ENCODE measurements at places on chromosomes 7 and 10. TPM values are rescaled to one million over a fixed set of nuclear protein-coding genes. Genes with fewer than 3 reads are reported as not detected.

The DRGX gene
- not detected for total RNA-seq

The LRRD1 gene
- not detected for total RNA-seq

The GIMAP8 gene
- total RNA-seq: 14.9 TPM

The REPIN1 gene
- 90.4 TPM for total RNA-seq

The SKIDA1 gene
- total RNA-seq: 4.0 TPM

The GBX1 gene
- total RNA-seq: not detected

The NRCAM gene
- 0.25 TPM for total RNA-seq

The AKR1B1 gene
- total RNA-seq: 156 TPM

The CC2D2B gene
- total RNA-seq: 0.53 TPM

The GRID2IP gene
- not detected for total RNA-seq

The NUTM2E gene
- not detected for total RNA-seq

The METTL27 gene
- total RNA-seq: not detected

The SH2D4B gene
- total RNA-seq: not detected

The CALHM1 gene
- not detected for total RNA-seq

The OR13A1 gene
- total RNA-seq: not detected

The ZWINT gene
- 1.5 TPM for total RNA-seq

The OR6V1 gene
- total RNA-seq: not detected

The PLCE1 gene
- 11.4 TPM for total RNA-seq

The MMP21 gene
- total RNA-seq: 0.25 TPM

The ELN gene
- 24.3 TPM for total RNA-seq

The CCDC172 gene
- total RNA-seq: not detected

The PLA2G12B gene
- 0.19 TPM for total RNA-seq

The SPRN gene
- total RNA-seq: not detected

The HOXA6 gene
- not detected for total RNA-seq

The MRPS33 gene
- total RNA-seq: 43.7 TPM

The CPA4 gene
- total RNA-seq: 0.21 TPM

The HECW1 gene
- not detected for total RNA-seq

The MPP7 gene
- total RNA-seq: 10.5 TPM

The ZNF804B gene
- not detected for total RNA-seq

The TSPAN12 gene
- total RNA-seq: 24.2 TPM

The VPS41 gene
- total RNA-seq: 54.6 TPM

The HPS1 gene
- total RNA-seq: 31.1 TPM

The BAG3 gene
- total RNA-seq: 85.1 TPM

The CADPS2 gene
- total RNA-seq: 6.7 TPM

The DNAH11 gene
- total RNA-seq: 0.24 TPM

The LEP gene
- total RNA-seq: 0.21 TPM

The FAM180A gene
- total RNA-seq: 40.6 TPM

The MACC1 gene
- total RNA-seq: 0.23 TPM

The FOXI2 gene
- total RNA-seq: 0.22 TPM

The RADIL gene
- 2.9 TPM for total RNA-seq

The KCTD7 gene
- total RNA-seq: 6.8 TPM

The HMX3 gene
- total RNA-seq: not detected

The SPDYE16 gene
- total RNA-seq: 0.20 TPM

The ZNF503 gene
- total RNA-seq: 6.1 TPM

The NCF1 gene
- total RNA-seq: 1.3 TPM

The NPFFR1 gene
- not detected for total RNA-seq

The WNT8B gene
- not detected for total RNA-seq

The PRPS1L1 gene
- total RNA-seq: not detected

The LIPK gene
- total RNA-seq: not detected

The PILRA gene
- 3.4 TPM for total RNA-seq

The FZD8 gene
- 7.8 TPM for total RNA-seq
